ENCODE measurements at places on chromosomes 7 and 10. TPM values are rescaled to one million over a fixed set of nuclear protein-coding genes. Genes with fewer than 3 reads are reported as not detected.

The CDH23 gene
- 2.6 TPM for total RNA-seq

The CCDC146 gene
- 1.8 TPM for total RNA-seq

The PPA1 gene
- total RNA-seq, result 368 TPM

DNA sequence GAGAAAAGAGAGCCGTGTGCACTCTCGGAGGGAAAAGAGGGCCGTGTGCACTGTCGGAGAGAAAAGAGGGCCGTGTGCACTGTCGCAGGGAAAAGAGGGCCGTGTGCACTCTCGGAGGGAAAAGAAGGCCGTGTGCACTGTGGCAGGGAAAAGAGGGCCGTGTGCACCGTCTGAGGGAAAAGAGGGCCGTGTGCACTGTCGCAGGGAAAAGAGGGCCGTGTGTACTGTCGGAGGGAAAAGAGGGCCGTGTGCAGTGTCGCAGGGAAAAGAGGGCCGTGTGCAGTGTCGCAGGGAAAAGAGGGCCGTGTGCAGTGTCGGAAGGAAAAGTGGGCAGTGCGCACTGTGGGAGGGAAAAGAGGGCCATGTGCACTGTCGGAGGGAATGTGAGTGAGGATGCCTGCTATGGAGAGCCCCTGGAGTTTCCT, 188.7 kb downstream of the DNAJB6 start:
- DNase-seq, result no peak
